Sigmoid colon (tissue), 7 donors: ENCODE measurements at places on chromosomes 2 and 18.

DNA sequence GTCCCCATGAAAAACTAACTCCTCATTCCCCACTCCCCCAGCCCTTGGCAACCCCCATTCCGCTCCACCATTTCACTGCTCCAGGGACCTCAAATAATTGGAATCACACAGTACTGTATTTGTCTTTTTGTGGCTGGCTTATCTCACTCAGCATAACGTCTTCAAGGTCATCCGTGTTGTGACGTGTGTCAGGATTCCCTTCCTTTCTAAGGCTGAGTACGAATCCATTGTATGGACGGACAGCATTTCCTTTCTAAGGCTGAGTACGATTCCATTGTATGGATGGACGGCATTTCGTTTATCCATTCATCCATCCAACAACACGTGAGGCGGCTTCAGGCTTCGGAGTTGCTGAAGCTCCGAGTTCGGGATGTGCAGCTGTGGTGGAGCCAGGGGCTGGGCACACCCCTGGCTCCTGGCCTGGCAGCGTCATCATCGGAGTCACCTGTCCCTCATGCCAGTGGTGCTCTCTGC lies 1.2 kb upstream of the ASB1 start:
- no peak for DNase-seq

- no peak for DNase-seq
These were observed 1.2 kb upstream of the MLPH start for GRCh38 chr2:237485844-237486243.

DNA sequence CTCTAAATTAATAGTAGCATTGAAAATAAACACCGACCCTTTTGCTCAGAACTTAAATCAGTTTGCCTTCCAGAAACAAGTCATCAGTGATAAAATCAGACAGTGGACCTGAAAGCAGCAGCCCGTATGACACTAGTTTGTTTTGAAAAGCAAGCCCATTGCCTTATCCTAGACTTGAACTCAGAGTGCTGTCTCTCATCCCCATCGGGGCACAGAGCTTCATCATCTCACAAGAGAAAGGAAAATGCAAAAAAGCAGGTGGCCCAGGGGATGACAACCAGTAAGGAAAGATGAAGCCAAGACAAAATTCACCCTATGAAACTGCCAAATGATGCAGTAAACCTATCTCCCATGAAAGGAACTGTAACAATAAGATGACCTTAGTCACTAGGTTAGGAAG lies 71.2 kb downstream of the CERKL start:
- no peak for DNase-seq

- DNase-seq = no peak
These were observed 98.5 kb upstream of the GPC1 start for GRCh38 chr2:240336820-240337427.

- DNase-seq = no peak
These were observed 178.8 kb upstream of the NXPH2 start for GRCh38 chr2:138959031-138959430.

GRCh38 chr18:77763530-77764145 lies 514.0 kb downstream of the GALR1 start:
- no peak for DNase-seq
